SW 1271 (cell line): ENCODE measurements at places on chromosomes 13 and 19.

DNA sequence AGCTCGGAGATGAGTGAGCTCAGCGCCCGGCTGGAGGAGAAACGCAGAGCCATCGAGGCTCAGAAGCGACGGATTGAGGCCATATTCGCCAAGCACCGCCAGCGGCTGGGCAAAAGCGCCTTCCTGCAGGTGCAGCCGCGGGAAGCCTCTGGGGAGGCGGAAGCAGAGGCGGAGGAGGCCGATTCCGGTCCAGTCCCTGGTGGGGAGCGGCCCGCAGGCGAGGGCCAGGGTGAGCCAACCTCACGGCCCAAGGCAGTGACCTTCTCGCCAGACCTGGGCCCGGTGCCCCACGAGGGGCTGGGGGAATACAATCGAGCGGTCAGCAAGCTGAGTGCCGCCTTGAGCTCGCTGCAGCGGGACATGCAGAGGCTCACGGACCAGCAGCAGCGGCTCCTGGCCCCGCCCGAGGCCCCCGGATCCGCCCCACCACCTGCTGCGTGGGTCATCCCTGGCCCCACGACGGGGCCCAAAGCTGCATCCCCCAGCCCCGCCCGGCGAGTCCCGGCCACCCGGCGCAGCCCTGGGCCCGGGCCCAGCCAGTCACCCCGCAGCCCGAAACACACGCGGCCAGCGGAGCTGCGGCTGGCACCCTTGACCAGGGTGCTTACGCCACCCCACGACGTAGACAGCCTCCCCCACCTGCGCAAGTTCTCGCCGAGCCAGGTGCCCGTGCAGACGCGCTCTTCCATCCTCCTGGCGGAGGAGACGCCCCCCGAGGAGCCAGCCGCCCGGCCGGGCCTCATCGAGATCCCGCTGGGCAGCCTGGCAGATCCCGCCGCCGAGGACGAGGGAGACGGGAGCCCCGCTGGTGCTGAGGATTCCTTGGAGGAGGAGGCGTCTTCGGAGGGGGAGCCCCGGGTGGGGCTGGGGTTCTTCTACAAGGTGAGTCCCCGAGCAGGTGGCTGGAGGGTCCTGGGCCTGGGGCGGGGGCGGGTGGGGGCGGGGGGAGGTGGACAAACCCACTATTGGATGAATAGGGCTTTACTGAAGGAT is 16.8 kb downstream of the XAB2 start:
- no peak for DNase-seq

- no peak for DNase-seq
Measured at GRCh38 chr19:16075430-16076153, 703 bp upstream of the TPM4 start.

DNA sequence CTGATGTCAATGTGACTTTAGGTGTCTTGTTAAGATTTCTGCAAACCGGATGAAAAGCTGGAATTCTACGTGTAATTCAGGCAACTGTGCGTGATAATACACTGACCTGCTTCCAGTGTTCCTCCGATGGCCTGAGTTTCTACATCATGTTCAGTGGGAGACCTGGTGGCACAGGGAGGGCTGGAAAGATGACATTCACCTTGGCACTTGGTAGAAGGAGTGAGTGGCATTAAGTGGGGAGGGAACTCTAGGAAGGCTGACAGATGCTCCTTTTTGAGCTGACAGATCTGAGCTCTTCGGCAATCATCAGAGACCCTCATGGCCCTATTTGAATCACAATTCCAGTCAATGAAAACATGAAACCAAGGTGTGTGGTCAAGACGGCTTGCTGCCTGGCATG is 4.0 kb downstream of the CACNA1A start:
- DNase-seq: no peak

DNA sequence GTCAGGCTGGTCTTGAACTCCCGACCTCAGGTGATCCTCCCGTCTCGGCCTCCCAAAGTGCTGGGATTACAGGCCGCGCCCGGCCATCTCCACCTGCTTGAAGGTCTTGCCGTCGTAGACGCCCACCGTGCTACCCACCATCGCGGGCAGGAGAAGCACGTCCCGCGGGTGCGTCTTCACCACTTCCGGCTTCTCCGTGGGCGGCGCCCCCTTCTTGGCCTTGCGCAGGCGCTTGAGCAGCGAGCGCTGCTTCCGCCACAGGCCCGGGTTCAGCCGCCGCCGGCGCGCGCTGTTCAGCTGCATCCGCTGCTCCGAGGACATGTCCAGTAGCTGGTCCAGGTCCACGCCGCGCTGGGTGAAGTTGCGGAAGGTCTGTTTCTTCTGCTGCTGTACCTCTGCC is 21.6 kb downstream of the EFNA2 start:
- no peak for DNase-seq
